Thoracic aorta (tissue), 2 donors: ENCODE measurements at places on chromosomes 6 and 20.

DNA sequence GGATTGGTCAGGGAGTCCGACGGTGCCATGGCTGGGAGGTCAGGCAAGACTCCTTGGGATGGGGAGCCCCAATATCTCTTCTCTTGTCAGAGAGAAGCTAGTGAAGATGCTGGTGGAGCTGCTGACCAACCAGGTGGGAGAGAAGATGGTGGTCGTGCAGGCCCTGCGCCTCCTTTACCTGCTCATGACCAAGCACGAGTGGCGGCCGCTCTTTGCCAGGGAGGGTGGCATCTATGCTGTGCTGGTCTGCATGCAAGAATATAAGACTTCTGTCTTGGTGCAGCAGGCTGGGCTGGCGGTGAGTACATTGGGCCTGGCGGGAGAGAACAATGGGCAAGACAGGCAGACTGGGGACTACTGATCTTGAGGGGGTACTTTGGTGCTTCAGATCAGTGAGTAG lies 10.9 kb downstream of the CUL9 start:
- no peak for DNase-seq

GRCh38 chr6:108027594-108027993 lies 46.9 kb downstream of the OSTM1 start:
- no peak for DNase-seq

DNA sequence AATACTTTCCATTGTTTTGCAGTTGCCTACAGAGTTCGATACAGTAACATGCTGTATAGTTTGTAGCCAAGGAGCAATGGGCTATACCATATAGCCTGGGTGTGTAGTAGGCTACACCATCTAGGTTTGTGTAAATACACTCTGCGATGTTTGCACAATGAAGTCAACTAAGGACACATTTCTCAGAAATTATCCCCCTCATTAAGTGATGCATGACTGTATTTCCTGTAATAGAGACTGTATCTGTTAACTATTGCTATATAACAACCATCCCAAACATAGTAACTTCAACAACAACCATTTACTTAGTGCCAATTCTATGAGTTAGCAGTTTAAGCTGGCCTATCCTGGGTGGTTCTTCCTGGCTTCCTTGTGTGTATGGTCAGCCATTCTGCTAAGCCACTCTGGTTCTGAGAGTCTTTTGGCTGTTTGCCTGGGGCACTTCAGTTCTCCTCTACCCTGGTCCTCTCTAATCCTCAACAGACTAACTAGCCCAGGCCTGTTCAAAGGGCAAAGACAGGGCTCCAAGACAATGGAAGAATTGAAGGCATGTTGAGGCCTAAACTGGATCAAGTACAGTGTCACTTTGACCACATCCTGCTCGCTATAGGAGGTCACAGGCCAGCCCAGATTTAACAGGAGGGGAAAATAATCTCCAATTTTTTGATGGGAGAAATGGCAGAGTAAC lies 124.0 kb downstream of the PLCB1 start:
- no peak for DNase-seq

GRCh38 chr6:42047790-42048405 lies 2.4 kb upstream of the TAF8 start:
- no peak for DNase-seq

- DNase-seq: no peak
Observed at GRCh38 chr6:43776799-43777776, 7.1 kb downstream of the VEGFA start.

DNA sequence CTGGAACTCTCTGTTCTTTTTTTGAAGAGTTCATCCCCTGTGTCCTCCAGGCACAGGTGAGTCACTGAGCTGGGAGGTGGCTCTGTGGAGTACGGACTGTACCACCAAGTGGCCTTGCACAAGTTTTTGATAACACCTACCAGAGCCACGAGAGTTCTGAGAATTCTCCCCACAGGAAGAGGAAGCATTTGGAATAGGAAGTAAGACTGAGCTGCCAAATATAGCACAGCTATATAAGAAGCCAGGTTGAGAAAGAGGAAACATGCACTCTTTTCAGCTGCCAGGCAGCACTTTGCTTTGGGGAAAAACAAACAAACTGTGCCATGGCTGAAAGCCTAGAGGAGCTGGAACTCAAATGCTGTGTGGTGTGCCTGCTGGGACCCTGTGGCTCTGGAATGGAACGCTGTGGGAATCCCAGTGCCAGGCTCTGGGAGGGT lies 70.8 kb upstream of the RIPOR2 start:
- DNase-seq: peak; percentile 40

GRCh38 chr6:18492972-18493371 lies 105.8 kb downstream of the RNF144B start:
- no peak for DNase-seq

DNA sequence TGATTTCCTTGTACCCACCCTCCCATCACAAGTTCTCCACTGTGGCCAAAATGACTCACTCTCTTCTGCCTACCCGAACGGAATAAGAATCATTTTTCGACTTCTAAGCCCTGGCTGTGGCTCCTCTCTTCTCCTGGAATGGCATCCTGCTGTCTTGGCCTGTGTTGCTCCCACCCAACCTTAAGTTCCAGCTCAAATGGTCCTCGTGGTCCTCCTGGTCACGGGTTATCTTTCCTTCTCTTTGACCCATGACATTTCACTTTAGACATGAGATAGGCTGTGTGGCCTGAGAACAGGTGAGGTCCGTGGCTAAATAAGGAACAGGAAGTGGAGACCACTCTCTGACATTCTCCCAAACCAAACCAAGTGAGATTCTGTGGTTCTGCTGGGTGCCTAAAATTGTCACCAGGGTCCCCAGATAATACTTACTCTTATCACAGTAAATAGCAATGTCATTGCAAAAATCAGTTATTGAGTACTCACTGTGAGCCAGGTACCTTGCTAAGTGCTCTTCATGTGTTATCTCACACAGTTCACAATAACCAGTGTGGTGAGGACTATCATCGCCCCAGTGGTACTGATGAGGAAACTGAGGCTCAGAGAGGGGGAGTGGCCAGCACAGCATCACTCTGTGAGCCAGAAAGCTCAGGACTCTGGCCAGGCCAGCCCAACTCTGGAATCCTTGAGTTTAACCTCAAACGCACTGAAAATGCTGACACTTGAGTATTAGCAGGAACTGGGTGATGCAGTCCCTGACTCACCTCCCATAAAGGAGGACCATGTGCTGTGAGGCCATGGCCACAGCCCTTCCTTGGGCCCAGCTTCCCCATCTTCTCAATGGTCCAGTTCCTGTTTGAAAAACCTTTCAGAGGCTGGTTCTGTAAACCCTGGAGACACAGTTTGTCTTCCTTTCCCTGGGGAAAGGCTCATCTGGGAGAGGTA lies 74.8 kb upstream of the SIRPA start:
- no peak for DNase-seq

DNA sequence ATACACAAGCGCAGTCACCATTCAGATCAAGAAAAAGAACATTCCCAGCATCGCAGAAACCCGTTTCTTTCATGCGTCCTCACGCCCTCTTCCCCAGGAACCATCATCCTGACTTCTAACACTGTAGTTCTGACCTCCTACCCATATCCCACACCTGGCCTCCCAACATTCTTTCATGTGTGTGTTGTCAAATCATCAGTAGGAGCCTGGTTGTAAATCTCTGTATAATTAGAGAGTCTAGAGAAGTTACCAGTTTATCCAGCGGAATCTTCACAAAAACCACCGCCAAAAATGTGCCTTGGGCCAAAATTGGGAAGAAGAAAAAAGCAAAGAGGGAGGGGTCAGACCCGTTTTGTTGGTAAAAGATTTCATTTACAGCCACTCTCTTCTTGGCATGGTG lies 91.6 kb downstream of the RTN4IP1 start:
- no peak for DNase-seq

DNA sequence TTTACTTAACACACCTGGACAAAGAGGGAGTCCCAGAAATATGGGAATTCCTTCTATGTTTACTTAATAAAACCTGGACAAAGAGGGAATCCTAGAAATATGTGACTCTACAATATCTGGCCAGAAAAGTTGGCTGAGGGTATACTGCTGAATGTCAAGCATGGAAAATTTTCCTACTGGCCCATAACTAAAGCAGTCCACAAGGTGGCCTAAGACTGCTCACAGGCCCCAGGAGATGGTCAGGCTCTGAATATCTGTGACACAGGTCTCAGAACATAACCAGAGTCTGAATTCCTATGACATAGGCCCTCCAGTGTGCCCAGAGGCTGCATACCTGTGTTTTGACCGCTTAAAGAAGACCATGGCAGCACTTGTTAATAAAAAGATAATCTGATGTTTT lies 578.2 kb upstream of the NRSN1 start:
- DNase-seq: no peak

DNA sequence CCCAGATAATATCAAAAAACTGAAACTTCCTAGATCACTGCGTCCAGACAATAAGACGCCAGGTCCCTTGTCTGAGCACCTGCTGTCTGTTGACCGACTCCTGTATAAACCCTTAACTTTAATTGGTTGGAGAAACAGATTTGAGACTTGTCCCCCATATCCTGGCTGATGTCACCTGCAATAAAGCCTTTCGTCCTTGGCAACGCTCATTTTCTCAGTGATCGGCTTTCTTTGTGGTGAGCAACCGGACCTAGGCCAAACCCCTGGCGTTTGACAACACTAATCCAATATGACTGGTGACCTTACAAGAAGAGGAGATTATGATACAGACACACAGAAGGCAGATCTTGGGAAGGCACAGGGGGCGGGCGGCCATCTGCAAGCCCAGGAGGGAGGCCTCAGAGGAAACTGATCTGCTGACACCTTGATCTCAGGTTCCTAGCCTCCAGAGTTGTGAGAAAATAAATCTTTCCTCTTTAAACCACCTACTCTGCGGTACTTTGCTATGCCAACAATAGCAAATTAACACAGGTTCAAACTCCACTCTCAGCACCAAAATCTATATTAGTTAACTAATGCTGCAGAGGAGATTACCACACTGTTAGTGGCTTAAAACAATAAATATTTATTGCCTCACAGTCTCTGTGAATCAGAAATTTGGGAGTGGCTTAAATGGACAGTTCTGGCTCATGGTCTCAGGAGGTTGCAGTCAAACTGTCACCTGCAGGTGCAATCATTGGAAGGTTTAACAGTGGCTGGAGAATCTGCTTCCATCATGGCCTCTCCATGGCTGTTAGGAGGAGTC lies 178.7 kb downstream of the OTOR start:
- no peak for DNase-seq

- DNase-seq: no peak
Observed at GRCh38 chr20:63520934-63521601, 503 bp downstream of the PPDPF start.

GRCh38 chr6:107079429-107079828 lies 35.9 kb downstream of the BEND3 start:
- no peak for DNase-seq

- no peak for DNase-seq
Observed at GRCh38 chr6:47851091-47851490, 69.3 kb downstream of the OPN5 start.

- no peak for DNase-seq
Observed at GRCh38 chr20:17491488-17491887, 39.7 kb downstream of the BFSP1 start.

GRCh38 chr6:97145691-97146090 lies 137.3 kb downstream of the MMS22L start:
- DNase-seq: no peak

- no peak for DNase-seq
Observed at GRCh38 chr6:147384737-147385710, 123.5 kb upstream of the SAMD5 start.

DNA sequence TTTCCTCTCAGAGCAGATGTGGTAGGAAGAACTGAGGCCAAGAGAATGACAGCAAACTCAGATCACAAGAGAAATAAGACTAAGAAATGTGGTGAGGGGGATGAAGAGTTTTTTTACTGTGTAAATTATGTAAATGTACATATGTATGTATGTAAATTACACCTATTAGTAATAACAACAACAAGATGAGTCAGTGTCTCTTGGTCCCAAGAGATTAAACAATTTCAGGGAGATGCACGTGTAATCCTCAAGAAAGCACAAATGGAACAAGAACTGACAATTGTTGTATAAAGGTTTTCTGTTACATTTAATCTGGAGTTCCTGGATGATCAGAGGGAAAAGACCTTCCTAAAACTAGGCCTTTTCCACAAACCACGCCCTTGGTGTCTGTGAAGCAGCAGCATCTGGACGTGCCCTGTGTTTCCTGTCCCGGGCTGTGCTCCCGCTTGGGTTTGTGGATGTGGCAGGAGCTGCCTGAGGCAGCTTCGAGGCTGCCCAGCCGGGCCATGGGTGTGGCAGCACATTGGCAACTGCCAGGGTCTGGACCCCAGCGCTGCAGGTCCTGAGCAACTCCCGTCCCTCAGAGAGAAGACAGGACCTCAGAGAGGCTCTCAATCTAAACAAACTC lies 994 bp downstream of the CLDN20 start:
- DNase-seq: no peak

- no peak for DNase-seq
Observed at GRCh38 chr6:53433261-53433950, 84.7 kb upstream of the ELOVL5 start.

- no peak for DNase-seq
Observed at GRCh38 chr20:51720384-51720783, 47.8 kb downstream of the ATP9A start.

DNA sequence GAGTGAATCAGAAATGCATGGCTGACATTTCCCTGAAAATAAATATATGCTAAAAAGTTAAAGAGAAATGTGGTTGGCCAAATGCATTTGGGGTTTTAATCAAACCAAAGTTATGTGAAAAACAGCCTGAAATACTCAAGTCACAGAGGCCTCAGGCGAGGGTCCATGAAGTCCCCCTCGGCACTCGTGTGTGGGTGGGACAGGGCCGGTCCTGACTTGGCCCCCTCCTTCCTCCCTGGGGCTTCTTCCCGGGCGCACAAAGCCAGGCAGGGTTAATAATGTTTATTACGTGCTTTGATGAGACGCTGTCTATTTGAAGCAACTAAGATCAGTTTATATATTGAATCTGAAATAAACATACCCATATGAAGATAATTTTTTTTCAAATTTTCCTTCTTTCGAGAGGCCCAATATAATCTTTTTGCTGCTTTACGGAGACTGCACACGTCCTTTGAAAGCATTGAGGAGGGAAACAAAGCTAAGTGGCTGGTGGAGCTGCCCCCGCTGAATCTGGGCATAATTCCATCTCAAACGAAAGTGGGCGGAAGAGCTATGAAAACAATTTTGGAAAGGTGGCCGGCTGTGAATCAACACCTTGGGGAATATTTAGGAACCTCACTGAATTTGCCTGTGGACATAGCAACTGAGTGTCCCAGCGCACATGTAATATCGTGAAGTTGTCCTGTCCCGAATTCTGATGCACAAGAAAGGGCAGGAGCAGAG lies 55.8 kb upstream of the SMOC2 start:
- no peak for DNase-seq

- no peak for DNase-seq
Observed at GRCh38 chr6:70693887-70694286, 26.2 kb downstream of the SMAP1 start.

- no peak for DNase-seq
Observed at GRCh38 chr6:87976616-87977015, 71.0 kb upstream of the SPACA1 start.

DNA sequence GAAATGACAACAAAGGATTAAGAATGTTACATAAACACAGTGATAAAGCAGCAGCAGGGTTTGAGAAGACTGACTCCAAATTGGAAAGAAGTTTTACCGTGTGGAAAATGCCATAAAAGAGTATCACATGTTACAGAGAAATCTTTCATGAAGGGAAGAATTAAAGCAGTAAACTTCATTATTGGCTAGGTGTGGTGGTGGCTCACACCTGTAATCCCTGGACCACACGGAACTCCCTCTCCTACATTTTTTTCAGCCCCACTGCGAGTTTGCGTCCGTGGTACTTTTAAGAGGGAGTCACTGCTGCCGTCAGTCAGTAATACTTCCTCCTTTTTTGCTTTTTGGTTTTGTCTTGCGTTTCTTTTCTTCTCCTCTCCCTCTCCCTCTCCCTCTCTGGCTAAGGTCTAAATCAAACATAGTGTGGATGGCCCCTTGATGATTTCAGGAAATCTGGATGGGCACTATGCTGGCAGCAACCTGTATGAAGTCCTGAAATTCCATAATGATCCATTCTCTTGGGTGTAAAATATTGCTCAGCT lies 112.3 kb downstream of the MAN1A1 start:
- no peak for DNase-seq
